Placental epithelial cell (primary cell): ENCODE measurements at places on chromosomes 13 and 19. TPM values are rescaled to one million over a fixed set of nuclear protein-coding genes. Genes with fewer than 3 reads are reported as not detected.

SIGLEC7 gene
- not detected in 2 replicates for total RNA-seq

KRTDAP gene
- total RNA-seq, result not detected in 2 replicates

ZNF790 gene
- 6.7 and 7.7 TPM in 2 replicates for total RNA-seq

ZNF587 gene
- total RNA-seq, result 43.1 and 51.8 TPM in 2 replicates

IGSF23 gene
- not detected in 2 replicates for total RNA-seq

CHAF1A gene
- total RNA-seq, result 4.7 and 13.0 TPM in 2 replicates

IFNL1 gene
- not detected in 2 replicates for total RNA-seq

LYL1 gene
- 3.1 and 3.5 TPM in 2 replicates for total RNA-seq

CLDN10 gene
- not detected in 2 replicates for total RNA-seq

ITGBL1 gene
- total RNA-seq, result 22.8 and 63.8 TPM in 2 replicates

ZNF547 gene
- 3.9 and 4.6 TPM in 2 replicates for total RNA-seq

IFI30 gene
- 7.9 and 22.0 TPM in 2 replicates for total RNA-seq

HS6ST3 gene
- under 0.01 TPM in 1 of 2 replicates, not detected in the other for total RNA-seq

CAPN12 gene
- 3.0 and 4.3 TPM in 2 replicates for total RNA-seq

KCNN4 gene
- 85.2 and 95.4 TPM in 2 replicates for total RNA-seq

AP2S1 gene
- total RNA-seq, result 311 and 326 TPM in 2 replicates

LMTK3 gene
- total RNA-seq, result 2.1 and 2.7 TPM in 2 replicates

SUGP1 gene
- total RNA-seq, result 27.1 and 33.4 TPM in 2 replicates

METTL21C gene
- total RNA-seq, result 0.39 TPM in 1 of 2 replicates, not detected in the other

IL27RA gene
- 0.39 and 0.65 TPM in 2 replicates for total RNA-seq

ZNRF4 gene
- not detected in 2 replicates for total RNA-seq

A1BG gene
- total RNA-seq, result 0.79 TPM in 1 of 2 replicates, not detected in the other

RINL gene
- 3.6 and 19.2 TPM in 2 replicates for total RNA-seq

ZNF439 gene
- total RNA-seq, result 14.7 and 17.3 TPM in 2 replicates

PCDH9 gene
- total RNA-seq, result 25.8 and 49.9 TPM in 2 replicates

KIR3DL1 gene
- total RNA-seq, result not detected in 2 replicates

PSG3 gene
- 0.11 TPM in 1 of 2 replicates, not detected in the other for total RNA-seq

PNMA8C gene
- total RNA-seq, result not detected in 2 replicates

SLC10A2 gene
- not detected in 2 replicates for total RNA-seq

CD33 gene
- total RNA-seq, result not detected in 2 replicates
